NCI-H2171 (cell line): ENCODE measurements at places on chromosomes 6 and 20.

- DNase-seq, result peak; percentile 86
Measured at GRCh38 chr6:20706238-20706938, 172.1 kb downstream of the CDKAL1 start.

GRCh38 chr6:82015526-82015925 is 232.0 kb downstream of the IBTK start:
- no peak for DNase-seq

GRCh38 chr6:20497216-20498040 is 36.8 kb upstream of the CDKAL1 start:
- no peak for DNase-seq

- no peak for DNase-seq
Measured at GRCh38 chr20:63475209-63475608, 2.8 kb upstream of the KCNQ2 start.

GRCh38 chr6:122385857-122386612 is 13.4 kb upstream of the HSF2 start:
- DNase-seq, result no peak

- no peak for DNase-seq
Measured at GRCh38 chr20:47029845-47030244, 135.2 kb downstream of the EYA2 start.

- no peak for DNase-seq
Measured at GRCh38 chr20:46715292-46715756, 5.9 kb downstream of the SLC2A10 start.

DNA sequence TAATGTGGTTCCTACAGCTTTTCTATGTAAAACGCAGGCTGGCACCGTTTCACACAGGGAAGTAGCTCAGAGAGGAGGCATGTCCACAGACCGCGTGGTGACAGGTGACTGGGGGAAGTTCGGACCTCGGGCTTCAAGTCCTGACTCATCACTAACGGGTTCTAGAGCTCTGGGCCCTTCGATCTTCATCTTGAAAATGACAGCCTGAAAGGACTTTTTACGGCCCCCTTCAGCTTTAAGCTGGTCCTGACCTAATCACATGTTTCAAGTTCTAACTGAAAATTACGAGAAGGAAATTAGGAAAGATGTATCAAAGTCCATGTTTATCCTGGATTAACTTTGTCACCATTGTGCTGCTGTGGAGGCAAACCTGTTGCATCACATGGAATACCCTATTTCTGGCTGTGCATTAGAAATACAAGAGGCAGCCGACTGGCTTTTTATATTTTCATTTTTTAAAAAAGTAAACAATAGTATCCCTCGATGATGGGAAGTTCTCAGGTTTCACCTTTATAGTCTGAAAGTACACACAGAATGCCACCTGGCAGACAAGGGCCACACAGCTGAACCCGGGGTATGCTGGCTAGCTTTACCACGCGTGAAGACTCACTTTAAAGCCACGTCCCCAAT is 2.0 kb downstream of the MAN1A1 start:
- DNase-seq, result peak; percentile 1

GRCh38 chr6:138374815-138375214 is 2.9 kb upstream of the SMIM28 start:
- DNase-seq, result no peak

DNA sequence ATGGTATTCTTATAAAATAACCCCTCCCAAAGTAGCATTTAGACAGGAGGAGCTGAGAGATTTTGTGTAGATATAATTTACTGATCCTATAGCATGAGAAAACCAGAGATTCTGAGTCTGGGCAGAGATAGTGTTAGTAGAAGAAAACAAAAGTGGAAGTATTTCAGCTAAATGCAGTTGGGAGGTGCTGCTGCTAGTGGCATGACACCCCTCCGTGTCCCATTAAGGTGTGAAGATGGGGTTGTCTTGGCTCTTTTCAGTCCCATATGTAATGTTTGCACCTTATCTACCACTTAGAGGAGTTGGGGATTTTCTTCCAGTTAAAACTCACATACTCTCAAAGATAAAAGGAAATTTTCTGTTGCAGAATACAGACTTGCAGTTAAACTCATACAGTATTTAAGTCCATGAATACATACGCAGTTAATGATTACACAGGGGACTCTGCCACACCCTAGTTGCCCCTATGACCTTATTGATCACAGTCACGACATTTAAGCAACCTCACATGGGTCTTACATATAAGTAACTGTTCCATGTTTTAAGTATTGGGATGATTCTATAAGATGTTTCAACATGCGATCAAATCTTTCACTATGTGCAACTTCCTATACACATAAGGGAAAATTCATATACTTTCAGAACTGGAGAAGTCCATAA is 11.5 kb downstream of the TAAR2 start:
- no peak for DNase-seq

GRCh38 chr6:155444120-155444917 is 11.3 kb downstream of the NOX3 start:
- DNase-seq, result no peak

DNA sequence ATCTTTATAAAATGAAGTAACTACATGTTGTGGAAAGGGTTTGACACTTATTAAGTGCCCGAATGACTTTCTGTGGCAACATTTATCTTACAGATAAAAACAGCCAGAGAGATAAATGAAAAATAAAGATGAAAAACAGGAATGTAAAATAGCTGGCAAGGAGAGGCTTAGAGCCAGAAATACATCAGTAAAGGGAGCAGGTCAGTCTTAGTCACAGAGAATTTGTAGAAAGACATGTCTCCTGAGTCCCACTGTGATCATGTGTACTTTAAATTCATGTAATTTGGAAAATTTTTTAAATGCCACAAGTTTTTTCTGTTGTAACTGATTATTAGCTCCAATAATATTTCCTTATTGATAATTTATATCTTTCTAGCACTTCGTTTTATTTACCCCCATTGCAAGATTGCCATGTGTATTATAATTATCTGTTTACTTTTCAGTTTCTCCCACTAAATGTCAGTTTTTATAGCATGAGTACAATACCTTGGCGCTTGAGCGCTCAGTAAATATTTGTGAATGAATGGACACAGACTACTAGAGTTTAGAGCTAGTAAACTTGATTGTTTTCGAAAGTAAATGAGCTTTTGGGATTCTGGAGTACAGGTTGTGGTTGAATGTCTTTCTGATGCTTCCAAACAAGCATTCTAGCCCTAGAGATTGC is 15.2 kb downstream of the TAB2 start:
- no peak for DNase-seq

DNA sequence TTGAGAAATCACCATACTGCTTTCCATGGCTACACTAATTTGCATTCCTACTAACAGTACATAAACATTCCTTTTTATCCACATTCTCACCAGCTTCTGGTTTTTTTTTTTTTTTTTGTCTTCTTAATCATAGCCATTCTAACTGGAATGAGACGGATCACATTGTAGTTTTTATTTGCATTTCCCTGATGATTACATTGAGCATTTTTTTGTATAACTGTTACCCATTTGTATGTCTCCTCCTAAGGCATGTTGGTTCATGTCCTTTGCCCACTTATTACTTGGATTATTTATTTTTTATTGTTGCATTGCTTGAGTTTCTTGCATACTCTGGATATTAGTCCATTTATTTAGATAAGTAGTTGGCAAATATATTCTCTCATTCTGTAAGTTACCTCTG is 258.0 kb downstream of the MEI4 start:
- DNase-seq, result no peak

DNA sequence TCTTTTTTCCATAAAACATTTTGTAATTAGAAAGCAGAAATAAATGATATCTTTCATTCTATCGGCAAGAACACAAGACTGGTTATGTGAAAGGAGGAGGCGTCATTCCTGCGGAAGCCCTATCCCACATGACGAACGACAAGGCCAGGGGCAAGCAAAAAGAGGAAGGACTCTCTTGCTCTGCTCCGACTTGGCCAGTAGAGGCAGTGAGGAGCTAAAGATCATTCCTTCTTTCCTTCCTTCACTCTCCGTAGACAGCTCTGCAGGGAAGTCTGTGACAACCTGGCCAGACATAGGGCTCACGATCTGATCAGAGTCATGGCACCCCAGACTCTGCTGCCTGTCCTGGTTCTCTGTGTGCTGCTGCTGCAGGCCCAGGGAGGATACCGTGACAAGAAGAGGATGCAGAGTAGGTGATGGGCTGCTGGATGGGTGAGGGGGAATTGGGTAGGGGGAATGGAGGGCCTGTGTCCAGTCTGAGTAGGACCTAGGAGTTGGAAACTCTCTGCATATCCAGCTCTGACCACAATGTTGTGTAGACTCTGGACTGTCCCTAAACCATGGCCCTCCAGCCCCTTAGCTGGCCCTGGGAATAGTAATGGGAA is at the start of gene WFDC10A:
Gene WFDC10A, plus strand, starts transcription at position 244 of the 605 bp plus-strand sequence. Its CDS starts 75 bp downstream, at position 319.
- DNase-seq, result peak; percentile 5

DNA sequence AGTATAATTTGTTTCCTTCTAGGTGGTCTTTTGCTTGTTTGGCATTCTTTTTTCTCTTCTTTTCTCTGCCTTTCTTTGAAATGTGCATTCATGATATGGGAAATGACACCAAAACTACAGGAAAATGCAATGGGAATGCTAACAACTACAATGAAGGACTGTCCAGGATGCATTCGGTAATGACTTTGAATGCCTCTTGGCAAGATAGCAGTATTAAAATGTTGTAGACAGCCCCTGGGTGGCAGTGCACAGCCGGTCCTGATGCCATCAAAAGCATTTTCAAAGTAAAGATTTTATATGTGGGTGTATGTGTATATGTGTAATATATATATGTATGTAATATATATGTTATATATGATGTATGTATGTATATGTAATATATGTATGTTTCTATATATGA is 218.8 kb upstream of the MMS22L start:
- no peak for DNase-seq

DNA sequence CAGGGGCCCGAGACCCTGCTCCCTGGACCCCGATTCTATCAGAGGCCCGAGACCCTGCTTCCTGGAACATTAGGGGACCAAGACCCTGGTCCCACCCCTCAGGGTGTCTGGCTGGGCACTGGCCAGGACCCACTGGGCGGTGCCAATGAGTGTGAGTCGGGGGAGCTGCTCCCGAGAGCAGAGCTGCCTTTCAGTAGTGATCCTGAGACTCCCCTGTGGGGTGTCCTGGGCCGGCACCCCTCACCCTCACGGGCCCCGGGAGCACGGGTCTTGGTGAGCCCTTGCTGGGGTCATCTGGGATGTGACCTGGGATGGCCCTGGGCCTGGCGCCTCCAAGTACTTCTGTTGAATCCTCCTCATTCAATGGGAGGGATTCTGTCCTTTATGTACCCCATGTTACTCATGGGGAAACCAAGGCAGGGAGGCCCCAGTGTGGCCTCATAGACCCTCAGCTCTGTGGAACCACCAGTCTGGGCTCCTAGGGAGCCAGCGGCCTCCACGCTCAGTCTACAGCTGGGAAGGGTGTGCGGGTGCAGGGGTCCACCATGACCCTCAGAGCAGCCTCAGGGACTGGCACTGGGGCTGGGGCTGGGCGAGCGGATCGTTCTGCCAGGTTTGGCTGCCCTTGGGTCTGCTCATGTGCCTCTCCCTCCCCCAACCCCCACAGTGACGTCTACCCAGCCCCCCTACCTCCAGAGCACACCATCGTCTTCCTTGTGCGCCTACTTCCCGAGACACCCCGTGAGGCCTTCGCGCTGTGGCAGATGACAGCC is 25.6 kb downstream of the COL20A1 start:
- no peak for DNase-seq

DNA sequence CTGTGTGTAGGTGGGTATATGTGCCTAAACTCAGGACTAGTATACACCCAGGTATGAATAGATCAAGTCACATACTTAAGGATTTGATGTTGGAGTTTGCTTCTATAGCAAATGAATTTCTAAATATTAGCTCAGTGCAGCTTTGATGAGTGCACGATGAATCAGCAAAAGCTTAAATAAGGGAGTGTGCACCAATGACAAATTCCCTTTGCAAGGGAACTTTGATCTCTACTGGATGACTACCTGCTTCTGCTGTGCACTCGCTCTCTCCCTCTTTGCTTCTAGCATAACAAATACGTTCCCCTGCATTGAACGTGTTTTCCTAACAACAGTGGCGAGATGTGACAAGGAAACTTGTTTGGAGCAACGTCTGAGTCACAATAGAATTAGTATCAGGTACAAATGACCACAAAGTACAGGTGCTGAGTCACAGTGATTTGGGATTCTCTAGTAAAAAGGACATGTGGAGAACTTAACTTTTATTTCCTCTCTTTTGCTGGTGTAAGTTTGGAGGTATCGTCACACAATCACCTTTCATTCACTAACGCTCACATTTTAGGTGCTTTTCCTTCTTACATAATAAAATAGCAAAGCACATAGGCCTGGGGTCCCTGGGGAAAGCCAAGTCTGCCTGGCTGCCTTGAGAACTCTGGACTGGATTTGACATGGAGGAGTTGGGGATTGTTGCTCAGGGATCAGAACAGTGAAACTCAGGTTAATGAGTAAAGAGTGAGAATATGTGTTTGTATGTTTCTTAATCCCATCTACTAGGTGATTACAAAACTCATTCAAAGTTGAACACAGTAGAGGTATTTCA is 49.7 kb downstream of the KLHL31 start:
- no peak for DNase-seq

DNA sequence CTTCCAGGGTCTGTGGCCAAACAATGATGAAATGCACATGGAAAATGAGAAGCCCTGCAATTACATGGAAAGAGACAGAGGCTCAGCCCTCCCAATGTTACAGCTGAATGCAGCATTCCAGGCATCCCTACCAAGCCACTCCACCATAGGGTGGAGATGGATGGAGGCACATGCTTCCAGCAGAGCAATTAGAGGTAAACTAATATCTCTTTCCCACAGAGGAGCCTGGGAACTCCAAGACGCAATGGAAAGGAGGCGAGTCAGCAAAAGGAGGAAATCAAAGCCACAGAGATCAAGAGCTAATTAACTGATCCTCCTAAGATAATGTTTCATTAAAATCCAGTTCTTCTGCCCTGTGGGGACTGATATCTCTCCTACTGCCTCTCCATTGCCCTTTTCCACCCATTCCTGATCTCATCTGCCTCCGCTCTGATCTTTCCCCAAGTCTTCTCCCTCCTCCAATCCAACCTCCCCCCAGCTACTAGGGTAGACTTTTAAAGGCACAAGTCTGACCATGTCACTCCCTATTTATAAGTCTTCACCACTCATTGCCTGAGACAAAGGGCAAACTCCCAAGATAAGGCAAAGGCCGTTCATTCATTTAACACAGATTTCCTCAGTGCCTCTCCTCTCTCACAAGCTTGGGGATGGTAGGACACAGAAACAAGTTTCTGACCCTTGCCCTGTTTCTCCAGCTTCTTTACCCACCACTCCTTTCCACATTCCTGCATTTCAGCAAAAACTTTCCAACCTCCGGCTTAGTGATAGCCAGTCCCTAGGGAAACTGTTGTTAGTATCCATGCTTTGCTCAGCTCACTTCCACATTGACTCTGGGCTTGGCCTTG is 14.3 kb upstream of the KCNB1 start:
- no peak for DNase-seq
